ENCODE measurements at places on chromosomes 13 and 19. TPM values are rescaled to one million over a fixed set of nuclear protein-coding genes. Genes with fewer than 3 reads are reported as not detected.
A peak's percentile ranks its signal among the peaks of the same experiment; 100 is the strongest.

The ATP4A gene
- not detected for total RNA-seq

The GPR12 gene
- total RNA-seq: not detected

The PSG6 gene
- not detected for total RNA-seq

GRCh38 chr13:69315039-69315438, 792.6 kb upstream of the ATXN8OS start:
- DNase-seq: no peak

The COQ8B gene
- total RNA-seq: 45.4 TPM

GRCh38 chr19:28466107-28467045, 746.6 kb downstream of the UQCRFS1 start:
- peak; percentile 68 for DNase-seq

DNA sequence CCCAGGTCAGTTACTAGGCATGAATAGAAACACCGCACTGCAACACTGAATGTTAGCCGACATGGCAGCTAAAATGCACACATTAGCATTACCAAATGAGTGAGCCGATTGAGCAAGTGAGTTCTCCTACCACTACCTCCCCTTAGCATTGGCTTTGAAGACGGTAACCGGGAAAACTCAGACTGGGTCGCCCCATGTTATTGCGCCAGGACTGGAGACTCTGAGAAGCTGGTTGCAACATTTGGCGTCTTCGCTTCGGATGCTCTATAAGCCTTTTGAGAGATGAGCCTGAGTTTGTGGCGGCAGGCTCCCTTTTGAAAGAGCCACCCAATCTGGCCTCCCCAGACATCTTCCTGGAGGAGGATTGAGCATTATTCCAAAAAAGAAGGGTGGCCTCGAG, 68.5 kb upstream of the POMP start:
- no peak for DNase-seq

The ZNF723 gene
- 0.14 TPM for total RNA-seq

The IGFL1 gene
- not detected for total RNA-seq

The NOVA2 gene
- 0.58 TPM for total RNA-seq

The ZNF358 gene
- 14.1 TPM for total RNA-seq

GRCh38 chr13:33882804-33883203, 64.9 kb downstream of the RFC3 start:
- no peak for DNase-seq

All from activated T-cell treated with anti-CD3 and anti-CD28 coated beads, Interleukin-2, amount 50 U/mL, for 72 hours (primary cell).